Activated CD8-positive, alpha-beta T cell treated with anti-CD3 and anti-CD28 coated beads, Interleukin-2, amount 10 ng/mL, durations not matched to agents 7 days and 5 days (primary cell): ENCODE measurements at places on chromosomes 4 and X. TPM values are rescaled to one million over a fixed set of nuclear protein-coding genes. Genes with fewer than 3 reads are reported as not detected.

GRCh38 chrX:16619024-16619423 lies 30.9 kb upstream of the S100G start:
- DNase-seq: no peak

PNMA6A gene
- total RNA-seq: 0.24 TPM

REPS2 gene
- total RNA-seq: not detected

DNA sequence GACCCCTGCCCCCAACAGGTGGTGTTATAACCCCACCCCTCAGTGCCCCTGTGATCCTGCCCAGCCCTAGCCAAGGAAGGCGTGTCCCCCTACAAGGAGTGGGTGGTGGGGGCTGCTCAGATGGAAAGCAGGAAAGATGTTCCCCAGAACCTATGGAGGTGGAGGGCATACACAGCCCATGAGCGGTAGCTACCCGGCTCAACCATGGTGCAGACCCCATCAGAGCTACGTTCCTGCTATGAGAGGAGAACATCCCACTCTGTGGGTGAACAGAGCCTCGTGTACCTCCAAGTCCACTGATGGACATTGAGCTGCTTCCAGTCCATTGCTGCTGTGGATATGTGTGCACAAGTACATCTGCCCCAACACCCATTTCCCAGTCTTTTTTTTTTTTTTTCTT lies 71.1 kb downstream of the SHOX start:
- DNase-seq: no peak

DNA sequence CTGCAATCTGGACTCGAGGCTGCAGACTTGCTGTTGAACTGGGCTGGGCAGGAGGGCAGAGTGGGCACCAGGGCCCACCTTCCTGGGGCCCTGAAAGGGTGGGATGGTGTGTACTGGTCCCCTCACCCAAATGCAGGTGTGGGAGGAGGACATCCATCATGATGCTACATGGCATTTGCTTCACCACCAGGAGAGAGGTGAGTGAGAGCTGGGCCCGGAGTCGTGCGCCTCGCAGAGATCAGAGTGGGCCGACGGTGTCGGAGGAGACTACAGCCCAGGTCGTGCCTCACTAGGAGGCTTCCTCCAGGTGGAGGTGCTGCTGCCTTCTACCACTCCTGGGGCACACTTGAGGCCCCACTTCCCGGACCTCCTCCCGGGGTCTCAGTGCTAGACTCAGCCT lies 50.3 kb downstream of the SCML1 start:
- no peak for DNase-seq

- no peak for DNase-seq
Measured at GRCh38 chrX:35842674-35843073, 44.5 kb downstream of the MAGEB16 start.
